CD4-positive, alpha-beta T cell treated with Interleukin-15 for 4 hours (primary cell): ENCODE measurements at places on chromosomes 5 and 9.

- no peak for DNase-seq
Measured at GRCh38 chr5:61790678-61791077, 458.6 kb downstream of the ZSWIM6 start.

DNA sequence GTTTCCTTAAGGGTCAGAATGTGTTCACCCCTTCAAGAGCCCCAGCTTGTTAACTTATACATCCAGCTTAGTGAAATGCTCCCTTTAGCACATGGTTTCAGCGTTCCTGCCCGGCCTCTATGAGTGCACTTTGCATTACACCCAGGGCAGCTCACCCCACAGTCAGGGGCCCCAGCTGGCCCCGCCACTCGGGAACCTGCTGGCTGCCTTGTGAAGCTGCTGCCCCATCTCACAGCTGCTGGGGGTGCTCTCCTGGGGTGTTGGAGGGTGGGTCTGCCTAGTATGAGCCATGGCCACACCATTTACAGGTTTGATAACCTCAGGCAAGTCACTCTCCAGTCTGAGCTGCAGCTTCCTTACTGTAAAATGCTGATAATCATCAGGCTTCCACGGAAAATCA is 32.2 kb downstream of the HRH2 start:
- no peak for DNase-seq

DNA sequence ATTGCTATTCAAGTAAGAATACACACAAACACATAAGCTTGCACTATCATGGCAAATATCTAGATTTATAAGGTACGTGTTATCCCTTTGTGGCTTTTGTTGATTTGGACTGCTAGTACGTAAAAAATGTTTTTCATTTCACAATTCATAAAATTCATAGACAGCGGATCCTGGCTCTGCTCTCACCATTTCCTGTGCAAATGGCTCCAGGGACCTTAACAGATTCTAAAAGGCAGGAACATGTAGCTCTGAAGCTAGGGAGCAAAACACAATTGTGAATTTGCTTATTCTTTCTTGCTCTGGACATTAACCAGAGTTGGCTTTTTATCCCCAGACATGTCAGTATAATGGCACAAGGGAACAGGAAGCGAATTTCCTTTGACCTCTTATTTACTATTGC is 1019.9 kb upstream of the WWC1 start:
- DNase-seq, result no peak

GRCh38 chr5:111853748-111854147 is 96.8 kb upstream of the NREP start:
- DNase-seq, result no peak

DNA sequence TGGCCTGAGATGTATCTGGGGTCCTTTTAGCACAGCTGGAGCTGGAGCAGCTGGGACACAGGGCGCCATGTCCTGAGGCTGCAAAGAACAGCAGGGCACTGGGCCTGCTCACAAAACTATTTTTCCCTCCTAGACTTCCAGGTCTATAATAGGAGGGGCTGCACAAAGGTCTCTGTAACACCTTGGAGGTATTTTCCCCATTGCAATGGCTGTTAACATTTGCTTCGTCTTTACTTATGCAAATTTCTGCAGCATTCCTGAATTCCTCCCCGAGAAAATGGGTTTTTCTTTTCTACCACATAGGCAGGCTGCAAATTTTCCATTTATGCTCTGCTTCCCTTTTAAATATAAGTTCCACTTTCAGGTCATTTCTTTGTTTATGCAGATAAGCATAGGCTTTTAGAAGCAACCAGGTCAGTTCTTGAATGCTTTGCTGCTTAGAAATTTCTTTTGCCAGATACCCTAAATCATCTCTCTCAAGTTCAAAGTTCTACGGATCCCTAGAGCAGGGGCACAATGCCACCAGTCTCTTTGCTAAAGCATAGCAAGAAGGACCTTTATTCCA is 130.8 kb downstream of the PCSK1 start:
- no peak for DNase-seq

DNA sequence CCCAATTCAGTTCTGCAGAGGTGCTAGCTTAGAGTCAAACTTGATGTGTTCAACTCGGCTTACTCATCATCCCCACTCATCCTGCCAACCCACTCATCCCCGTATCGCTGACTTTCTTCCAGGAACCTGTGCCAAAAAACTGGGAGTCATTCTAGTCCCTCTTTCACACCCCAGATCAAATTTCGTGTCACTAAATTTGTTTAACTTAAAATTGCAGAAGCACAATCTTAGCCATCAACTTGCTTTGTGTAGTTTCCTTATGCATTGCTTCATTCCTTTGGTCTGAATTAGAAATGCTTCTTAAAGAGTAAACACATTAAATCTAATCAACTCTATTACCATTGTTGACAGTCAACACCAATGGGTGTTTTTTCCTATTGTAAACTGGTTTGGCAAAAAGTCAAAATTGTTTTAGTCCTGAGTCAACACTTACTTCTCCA is 162.4 kb downstream of the TTC39B start:
- no peak for DNase-seq

DNA sequence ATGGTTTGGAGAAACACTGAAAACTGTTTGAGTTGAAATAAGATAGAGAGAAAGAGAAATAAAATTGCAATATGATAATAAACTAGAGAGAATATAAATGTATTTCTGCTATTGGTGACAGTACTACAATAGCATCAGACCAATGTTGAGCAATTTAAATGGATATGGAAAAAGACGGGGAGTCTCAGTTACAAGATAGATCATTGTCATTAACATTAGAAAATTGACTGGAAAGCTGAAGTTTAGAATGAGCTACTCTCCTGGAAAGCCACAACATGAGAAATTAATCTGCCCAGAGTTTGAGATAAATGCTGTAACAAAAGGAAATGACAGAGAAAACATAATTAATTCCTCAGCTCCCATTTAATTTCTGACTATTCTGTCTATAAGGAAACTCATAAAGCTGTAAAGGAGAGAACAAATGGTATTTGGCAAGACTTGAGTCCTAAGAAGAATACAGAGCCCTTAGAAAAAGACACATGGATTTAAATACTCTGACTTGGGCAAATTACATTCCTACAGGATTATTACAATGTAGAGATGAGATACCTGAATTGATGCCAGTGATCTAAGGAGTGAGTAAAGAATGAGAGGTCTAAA is 624.5 kb upstream of the CHD1 start:
- DNase-seq, result no peak

GRCh38 chr5:29462241-29462640 is 1731.2 kb upstream of the CDH6 start:
- DNase-seq, result no peak

DNA sequence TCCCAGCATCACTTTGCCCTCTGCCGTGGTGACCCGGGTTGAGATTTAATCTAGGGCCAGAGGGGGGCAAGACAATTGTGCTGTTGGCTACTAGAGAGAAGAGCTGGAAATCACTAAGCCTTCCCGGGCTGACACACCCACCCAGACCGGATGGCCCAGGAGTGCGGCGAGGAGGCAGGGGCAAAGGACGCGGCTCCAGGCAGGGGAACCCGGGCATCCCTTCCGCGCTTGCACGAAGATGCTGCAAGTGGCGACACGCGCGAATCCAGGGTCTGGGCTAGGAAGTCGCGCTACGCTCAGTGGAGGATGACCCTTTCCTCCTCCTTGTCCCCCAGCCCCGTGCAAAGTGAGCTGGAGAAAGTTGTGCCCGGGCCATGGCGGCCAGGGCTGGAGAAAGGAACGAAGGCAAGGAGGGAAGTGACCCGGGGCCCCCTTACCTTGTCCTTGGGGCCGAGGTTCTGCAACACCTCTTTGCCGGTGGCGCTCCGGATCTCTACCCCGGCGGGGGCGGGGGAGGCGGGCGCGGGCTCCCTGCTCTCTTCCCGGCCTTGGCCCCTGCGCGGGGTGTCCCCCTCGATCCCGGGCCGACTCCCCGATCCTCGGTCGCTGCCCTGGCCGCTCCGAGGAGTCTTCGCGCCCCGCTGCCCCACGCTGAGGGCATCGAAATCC is 693 bp downstream of the DPYSL3 start:
- no peak for DNase-seq

DNA sequence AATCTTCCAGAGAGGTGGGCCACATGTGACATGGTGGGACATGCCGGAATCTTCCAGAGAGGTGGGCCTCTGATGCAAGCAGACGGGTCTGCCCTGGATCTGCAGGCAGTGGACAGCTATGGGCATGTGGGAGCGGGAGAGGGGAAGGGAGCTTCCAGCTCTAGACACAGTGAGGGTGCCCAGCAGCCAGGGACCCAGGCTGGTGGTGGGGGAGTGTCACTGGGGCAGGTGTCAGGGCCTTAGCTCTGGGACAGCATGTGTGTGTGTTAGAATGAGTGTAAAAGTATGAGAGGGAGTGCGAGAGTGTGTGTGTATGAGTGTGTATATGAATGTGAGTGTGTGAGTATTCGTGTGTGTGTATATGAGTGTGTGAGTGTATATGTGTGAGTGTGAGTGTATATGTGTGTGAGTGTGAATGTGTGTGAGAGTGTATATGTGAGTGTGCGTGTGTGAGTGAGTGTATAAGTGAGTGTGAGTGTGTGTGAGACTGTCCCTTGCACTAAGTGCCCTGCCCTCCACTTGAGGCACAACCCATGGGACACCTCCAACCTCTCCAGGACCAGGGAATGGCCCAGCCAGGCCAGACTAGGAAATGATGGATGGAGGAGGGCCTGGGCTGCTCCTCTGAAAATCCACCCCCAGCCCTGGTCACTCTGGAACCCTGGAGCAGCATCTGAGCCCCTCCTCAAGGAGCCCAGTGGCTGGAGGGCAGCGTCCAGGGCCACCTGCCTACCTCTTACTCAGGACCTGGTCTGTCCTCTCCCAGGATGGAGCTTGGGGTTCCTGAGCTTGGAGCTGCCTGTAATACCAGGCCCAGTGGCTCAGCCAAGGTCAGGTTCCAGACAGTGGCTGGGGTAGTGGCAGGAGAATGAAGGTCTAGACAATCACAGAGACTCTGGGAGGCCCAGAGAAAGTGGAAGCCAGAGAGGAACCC is 122.2 kb downstream of the C9orf50 start:
- DNase-seq, result no peak

DNA sequence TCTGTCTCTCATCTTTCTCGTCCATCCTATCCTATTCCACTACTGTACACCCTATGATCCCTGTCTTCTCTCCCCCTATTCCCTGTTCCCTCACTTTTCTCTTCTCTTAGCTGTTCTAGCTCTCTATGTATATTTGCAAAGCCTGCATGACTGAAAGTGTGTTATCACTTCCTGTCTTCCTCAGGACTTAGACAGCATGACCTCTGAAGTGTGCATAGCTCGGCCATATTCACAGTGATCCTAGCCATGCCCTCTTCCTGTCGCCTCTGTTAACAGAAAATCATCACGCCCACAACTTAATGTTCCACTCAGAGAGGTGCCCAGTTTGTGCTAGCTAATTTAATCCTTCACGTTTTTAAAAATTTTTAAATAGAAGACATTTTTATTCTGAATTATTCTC is 35.8 kb upstream of the CDH6 start:
- no peak for DNase-seq

DNA sequence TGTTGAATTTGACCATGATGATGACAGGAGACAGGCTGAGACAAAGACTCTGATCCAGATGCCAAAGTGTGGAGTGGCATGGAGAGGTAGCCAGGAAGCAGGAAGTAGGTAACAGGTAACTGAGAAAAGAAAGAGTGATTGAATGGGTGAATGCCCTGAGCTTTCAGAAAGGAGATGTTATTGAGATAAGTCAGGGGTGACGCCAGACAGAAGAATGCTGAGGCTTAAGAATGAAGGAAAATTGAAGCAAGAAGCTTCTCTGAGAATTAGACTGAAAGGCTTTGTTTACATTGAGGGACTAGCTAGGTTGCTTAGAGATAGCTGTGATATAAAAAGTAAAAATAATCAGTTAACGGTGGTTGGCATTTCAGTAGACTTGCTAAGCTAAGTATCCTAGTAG is 165.7 kb downstream of the PSAT1 start:
- DNase-seq, result no peak

DNA sequence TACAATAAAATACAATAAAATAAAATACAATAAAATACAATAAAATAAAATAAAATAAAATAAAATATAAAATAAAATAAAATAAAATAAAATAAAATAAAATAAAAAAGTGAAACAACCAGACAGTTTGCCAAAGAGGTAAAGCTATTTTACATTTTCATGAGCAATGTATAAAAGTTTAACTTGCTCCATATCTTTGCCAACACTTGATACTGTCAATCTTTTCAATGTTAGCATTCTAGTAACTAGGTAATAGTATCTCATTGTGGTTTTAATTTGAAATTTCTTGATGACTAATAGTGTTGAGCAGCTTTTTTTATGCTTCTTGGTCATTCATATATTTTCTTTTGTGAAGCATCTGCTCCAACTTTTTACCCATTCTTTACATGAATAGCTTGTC is 17.3 kb downstream of the TTC33 start:
- no peak for DNase-seq

- DNase-seq, result no peak
Measured at GRCh38 chr9:38117651-38118050, 48.6 kb upstream of the SHB start.

- DNase-seq, result no peak
Measured at GRCh38 chr5:79416499-79416898, 97.4 kb downstream of the HOMER1 start.

DNA sequence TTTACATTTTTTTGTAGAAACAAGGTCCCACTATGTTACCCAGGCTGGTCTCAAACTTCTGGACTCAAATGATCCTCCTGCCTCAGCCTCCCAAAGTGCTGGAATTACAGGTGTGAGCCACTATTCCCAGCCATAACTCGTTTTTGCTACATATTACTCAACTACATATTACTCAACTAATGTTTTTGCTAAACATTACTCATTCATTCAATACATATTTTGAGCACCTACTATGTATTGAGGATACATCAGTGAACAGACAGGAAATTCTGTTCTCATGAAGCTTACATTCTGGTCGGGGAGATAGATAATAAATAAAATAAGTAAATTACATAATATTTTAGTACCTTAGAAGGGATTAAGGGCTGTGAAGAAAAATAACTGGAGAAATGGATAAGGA is 34.9 kb upstream of the STOM start:
- DNase-seq, result no peak

GRCh38 chr5:19734776-19735175 is 253.2 kb downstream of the CDH18 start:
- no peak for DNase-seq

GRCh38 chr9:123763910-123764588 is 165.9 kb downstream of the DENND1A start:
- DNase-seq, result no peak

DNA sequence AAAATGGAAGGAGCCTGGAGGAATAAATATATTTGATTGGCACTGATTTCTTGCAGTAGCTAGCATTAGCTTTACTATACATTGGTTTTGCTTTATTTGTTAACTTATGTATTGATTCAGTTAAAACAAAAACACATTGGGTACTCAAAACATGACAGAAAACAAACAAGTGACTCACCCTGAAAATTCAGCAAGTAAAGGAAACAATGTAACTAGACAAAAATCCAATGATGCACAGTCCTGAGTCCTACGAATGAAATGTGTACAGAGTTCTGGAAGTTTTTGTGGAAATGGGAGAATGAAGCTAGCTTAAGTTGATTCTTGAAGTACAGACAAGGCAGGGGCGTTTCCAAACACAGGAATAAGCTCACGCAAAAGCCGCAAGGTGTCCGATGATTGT is 175.0 kb downstream of the ELAVL2 start:
- DNase-seq, result no peak

- peak; percentile 71 for DNase-seq
Measured at GRCh38 chr5:52743970-52744369, 43.7 kb upstream of the ITGA1 start.

- no peak for DNase-seq
Measured at GRCh38 chr5:61613679-61614078, 281.6 kb downstream of the ZSWIM6 start.

GRCh38 chr9:13960011-13960765 is 353.8 kb downstream of the NFIB start:
- no peak for DNase-seq
